SW 1271 (cell line): ENCODE measurements at places on chromosomes 1 and 21.

- DNase-seq: no peak
Measured at GRCh38 chr1:91600431-91601337, 100.0 kb downstream of the CDC7 start.

DNA sequence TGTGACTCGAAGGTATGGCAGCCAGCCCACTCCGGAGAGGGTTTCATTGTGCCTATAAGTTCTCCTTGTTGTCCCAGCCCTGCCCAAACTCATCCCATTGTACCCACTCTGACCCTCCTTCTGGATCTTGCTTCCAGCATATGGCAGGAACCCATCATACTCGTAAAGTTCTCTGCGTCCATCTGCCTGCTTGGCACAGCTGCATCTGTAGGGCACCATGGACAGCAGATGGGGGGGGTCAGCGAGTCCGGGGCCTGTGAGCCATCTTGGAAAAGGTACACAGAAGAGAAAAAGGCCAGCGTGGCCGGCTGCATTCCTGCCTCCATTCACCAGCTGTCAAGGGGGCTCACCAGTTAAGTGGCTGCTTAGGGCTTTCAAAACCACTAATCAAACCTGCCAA lies 94.9 kb upstream of the IGSF21 start:
- no peak for DNase-seq

DNA sequence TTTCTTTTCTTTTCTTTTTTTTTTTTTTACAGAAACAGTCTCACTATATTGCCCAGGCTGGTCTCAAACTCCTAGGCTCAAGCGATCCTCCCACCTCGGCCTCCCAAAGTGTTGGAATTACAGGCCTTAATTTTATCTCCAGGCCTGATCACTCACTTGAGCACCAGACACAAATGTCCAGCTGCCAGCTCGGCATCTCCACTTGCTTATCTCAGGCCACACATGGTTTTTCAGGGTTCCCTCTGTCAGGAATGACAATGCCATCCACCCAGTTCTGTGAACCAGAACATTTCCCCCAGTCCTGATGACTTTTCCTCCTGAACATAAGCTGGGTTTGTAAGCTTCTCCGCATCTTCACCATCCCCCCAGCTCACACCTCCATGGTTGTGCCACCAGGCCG lies 44.6 kb upstream of the ZNF281 start:
- no peak for DNase-seq

DNA sequence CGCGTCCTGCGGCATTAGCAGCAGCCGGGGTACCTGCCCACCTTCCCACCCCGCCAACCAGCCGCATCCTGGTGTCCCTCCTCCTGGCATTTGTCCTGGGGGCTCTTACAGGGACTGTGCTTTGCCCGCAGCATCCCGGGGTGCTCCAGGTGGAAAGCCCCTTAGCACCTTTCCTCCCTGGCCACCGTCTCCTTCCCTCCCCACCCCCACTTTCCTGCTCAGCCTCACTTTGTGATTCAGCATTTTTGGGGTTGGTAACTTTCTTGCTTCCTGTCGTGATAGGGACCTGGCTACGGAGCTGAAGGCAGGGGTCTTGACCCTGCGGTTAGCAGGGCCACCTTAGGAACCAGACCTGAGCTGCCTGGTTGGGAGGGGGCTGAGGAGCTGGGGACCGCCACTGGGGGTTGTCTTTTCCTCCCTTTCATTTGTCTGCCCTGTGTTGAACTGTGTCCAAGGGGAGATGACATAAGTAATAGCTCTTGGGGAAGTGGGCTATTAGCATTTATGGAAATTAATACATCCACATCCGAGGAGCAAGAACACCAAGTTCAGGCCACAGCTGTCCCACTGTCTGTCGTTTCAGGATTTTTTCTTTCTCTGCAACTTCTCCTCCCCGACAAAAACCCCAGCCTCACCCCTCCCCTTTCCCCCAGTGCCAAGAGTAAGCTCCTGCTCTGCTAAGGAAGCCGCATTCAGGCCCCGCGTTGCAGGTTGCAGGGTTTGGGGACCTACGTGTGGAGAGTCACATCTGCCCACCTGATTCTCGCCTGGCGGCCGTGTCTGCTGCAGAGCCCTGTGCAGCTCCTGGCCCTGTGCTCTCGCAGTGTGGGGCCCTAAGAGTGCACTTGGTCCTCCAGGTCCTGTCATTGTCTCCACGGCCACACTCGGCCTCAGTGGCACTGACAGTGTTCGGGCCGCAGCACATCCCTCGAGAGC lies 1.6 kb upstream of the NPHP4 start:
- no peak for DNase-seq
